ENCODE measurements at places on chromosomes 2 and 18.

- DNase-seq: no peak
Measured at GRCh38 chr2:76564734-76565133, 854.0 kb upstream of the GCFC2 start.

DNA sequence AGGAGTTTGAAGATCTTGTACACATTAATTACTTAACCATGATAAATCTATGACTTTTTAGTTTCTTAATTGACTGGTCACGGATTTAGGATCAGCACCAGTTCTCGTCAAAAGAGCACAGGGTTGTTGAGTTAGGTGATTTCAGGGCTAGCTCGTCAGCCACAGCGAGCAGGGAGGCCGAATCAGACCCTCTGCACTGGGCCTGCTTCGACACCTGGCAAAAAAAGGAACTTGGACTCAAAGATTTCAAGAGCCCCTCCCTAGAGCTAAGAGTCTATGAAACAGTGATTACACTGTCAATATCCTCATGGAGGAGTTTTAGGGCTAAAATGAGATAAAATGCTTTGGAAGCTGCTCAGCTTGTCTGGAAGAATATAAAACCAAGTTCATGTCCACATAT is 4.6 kb upstream of the SERTAD2 start:
- DNase-seq: no peak

DNA sequence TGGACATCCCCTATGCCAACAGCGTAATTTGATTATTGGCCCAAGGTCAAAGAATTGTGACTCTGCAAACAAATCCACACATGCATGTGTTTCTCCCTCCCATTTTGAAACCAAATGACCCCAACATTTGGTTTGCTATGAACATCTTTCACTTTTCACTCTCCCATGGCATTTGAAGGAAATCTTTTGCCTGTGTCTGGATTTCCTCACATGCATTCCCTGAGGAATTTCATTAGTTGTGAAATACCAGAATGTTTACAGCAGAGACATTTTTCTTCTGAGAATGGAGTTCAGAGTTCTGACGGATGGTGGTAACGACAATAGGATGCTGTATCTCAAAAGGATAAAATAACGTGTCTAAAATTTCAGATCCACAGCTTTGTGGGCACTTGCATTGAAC is 60.3 kb upstream of the LMAN1 start:
- peak; percentile 84 for DNase-seq

GRCh38 chr2:122627388-122627787 is 871.9 kb downstream of the TSN start:
- no peak for DNase-seq

- no peak for DNase-seq
Measured at GRCh38 chr2:39679805-39680204, 14.1 kb downstream of the TMEM178A start.

DNA sequence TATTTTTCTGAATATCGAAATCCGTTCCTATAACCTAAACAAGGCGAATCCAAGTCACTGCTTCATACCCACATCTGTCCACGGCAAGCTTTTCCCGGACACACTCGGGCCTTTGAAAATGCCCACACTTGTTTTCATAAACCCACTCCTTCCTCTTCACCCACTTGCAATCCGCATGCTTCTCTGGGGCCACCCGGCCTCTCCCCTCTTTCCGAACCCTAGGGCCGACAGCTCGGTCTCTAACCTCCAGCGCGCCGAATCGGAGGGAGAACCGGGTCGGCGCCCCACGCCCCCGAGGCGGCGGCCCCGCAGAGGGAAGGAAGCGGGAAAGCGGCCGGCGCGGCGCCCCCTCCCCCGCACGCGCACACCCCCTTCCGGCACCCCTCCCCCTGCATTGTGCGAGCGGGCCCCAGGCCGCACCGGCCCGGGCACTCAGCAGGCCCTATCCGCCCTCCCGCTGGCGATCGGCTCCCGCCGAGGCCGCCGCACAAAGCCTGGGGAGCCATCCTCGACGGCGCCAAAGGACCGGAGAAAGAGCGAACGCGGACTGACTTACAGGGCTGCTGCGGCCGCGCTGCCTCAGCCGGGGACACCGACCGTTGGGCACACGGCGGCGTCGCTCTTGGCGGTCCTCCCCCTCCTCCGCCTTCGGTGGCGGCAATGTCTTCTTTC is 467 bp downstream of the PUM2 start:
- no peak for DNase-seq

Measured in AG10803 (cell line).